ENCODE measurements at places on chromosomes 5 and 9.

DNA sequence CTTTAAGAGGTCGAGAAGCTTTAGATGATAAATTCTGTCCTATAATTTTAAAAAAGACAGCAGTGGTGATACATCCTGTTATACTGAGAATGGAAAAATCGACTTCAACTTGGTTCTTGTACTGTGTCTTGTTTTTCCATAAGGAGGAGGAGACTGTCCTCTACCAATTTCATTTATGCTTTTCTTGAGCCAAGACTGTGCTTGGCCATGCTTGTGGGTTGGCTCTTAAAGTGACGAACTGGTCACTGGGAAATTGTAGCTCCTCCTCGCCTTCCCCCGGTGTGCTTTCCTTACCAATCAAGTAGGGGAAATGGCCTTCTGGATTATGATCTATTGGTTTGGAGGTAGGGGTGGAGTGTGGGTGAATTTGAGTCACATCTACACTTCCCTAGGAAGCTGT is 67.1 kb upstream of the HSPB3 start:
- no peak for DNase-seq

GRCh38 chr9:72872718-72873117 is 80.1 kb downstream of the ALDH1A1 start:
- DNase-seq: no peak

DNA sequence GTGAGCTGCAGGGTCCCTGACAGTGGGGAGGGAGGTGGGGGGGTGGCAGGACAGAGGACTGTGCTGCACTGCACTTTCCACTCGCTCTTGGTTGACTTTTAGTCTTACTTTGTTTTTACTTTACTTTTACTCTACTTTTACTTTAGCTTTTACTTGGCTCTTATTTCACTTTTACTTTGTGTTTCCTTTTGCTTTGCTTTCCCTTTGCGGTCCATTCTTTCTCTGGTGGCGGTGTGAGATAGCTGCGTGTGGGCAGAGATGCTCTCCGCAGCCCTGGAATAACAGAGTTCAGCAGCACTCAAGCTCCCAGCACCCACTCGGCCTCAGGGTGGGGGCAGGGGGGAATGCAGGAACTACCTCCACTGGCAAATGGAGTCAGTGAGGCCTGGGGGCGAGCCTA is 4.7 kb downstream of the AK8 start:
- DNase-seq: peak; percentile 14

DNA sequence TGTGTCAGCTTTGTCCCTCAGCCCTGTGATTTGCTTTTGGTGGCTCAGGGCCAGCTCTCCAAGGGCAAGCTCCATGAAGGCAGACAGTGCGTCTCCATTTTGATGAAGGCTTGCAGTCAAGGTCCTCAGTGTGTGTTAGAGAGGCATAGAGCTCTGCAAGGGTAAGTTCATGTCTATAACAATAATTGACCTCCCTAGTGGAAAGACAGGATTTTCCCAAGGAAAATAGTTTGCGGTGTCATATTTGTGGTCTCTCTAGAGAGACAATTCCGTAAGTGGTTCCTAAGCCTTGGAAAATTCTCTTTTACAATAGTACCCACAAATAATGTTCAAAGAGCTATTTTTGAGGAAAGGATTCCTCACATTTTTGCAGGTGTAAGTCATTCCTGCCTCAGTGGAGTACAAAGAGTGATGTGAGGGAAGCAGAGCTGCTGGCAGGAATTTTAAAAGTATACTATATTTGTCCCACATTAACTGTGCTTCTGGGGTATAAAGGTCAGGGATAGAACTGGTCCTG is 40.2 kb downstream of the SLC1A3 start:
- DNase-seq: no peak

DNA sequence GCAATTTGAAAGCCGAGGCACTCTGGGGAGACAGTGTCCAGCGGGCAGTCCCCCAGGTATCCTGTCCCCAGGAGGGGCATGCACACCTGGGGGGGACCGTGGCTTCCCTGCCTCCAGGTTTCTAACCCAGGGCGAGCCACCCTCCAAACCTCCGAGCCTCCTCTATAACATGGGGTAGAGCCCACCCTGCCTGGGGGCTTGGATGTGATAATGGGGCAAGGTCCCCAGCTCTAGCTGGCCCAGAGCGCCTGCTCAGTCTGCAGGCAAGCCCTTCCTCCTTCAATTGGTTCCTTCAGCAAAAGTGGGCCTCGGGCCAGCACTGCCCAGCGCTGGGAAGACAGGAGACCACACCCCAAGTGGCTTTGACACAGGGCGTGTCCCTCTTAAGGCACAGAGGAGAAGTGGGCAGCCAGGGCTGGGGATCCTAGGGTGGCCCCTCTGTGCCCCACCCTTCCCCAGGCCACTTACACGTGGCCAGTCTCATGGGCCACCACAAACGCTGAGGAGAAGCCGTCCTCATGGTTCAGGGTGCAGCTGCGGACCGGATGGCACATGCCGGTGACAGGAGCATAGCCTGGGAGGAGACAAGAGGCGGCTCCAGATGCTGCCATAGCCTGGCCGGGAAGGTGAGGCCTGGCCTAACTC is 94.3 kb downstream of the ZNF354C start:
- no peak for DNase-seq

- no peak for DNase-seq
Measured at GRCh38 chr5:155263381-155263780, 249.8 kb downstream of the KIF4B start.

Measured in stimulated activated CD4-positive, alpha-beta T cell treated with anti-CD3 and anti-CD28 coated beads, Interleukin-4, amount 100 ng/mL, for 24 hours (primary cell).